AG20443 (cell line): ENCODE measurements at places on chromosomes 2 and 18.

DNA sequence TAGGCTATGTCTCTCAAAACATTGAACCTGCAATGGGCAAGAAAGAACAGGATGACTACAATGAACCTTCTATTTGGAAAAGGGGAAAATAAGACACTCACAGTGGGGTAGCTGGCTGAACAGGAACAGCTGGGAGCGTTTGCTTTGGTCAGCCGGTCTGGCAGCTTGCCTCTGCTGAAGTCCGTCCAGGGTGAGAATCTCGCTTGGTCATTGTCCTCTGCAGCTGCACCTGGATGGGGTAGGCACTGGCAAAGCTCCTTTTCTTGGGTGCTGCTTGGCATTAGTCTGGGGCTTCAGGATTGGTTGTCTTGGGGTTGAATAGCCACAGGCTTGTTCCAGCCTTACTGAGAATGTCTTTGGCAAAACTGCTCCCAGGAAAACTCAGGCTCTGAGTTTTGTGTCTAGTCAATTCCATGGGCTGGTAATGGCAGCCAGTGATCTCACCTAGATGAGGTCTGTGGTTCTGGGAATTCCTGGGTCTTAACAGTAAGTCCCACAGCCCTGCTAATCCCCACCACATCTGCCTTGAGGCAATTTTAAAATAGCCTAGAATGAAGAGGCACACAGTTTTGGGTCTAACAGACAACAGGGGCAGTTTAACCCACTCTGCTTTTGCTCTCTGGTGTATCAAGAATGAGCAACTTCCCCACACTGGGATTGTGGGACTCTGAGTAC is 13.4 kb downstream of the NEDD4L start:
- no peak for DNase-seq

DNA sequence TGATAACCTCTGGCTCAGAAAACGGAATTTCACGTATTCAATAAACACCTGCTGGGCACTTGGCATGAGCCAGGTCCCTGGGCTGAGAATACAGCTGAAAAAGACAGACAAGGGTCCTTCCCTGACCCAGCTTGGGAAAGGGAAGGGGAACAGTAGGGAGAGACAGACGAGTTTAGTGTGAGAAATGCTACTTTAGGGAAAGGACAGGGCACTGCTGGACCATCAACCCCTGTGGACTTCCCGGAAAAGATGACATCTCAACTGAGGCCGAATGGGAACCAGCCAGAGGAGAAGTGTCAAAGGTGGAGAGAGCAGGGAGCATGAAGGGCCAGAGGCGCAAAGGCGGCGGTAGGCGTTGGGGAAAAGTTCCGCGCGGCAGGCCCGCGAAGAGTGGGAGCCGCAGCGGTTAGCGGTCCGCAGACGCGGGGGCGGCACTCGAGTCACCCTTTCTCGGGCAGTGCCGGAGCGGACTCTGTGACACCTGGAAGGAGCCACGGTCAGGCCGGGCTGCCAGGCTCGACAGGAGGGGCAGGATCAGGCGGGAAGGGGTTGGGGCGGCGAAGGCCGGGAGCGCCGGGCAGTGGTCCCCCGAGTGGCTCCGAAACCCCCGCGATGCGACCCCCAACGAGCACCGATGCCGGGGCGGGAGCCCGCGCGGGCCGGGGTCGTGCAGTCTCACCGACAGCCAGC is 519 bp downstream of the TEX261 start:
- DNase-seq: peak; percentile 49

DNA sequence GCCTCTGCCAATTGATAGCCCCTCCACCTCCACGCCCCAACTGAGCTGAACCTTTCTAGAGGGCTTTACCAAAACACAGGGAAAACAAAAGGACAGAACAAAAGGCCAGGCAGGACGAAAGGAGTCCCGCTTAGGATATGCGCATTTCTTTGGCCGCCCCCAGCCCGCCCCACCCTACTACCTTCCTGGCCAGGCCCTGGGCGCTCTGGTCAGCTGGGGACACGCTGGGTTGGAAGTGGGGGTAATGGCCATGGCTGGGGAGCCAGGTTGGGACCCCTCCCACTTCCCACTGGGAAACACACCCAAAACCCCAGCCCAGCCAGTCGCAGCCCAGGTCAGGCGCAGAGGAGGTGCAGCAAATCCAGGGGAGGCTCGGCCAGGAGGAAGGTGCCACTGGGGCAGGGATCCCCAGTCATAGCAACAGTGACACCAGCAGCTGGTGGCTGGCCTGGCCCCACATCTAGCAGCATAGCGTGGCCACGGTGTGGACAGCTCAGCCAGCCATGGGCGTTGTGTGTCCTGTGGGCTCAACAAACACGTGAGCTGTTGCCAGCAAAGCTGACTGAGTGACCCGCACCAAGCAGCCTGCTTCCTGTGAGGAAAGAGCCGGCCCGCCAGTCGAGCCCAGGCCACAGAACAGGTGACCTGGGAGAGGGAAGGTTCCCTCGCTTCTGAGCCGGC is 24.6 kb upstream of the B3GNT7 start:
- DNase-seq: no peak

GRCh38 chr18:54479365-54479764 is 111.7 kb upstream of the DYNAP start:
- DNase-seq: no peak

DNA sequence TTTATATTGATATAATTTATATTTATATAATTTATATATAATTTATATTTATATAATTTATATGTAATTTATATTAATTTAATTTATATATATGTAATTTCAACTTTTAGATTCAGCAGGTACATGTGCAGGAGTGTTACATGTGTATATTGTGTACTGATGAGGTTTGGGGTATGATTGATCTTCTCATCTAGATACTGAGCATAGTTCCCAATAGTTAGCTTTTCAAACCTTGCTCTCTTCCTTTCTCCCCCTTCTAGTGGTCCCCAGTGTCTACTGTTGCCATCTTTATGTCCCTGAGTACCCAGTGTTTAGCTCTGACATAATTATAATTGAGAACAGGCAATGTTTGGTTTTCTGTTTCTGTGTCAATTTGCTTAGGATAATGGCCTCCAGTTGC is 1335.3 kb upstream of the CDH2 start:
- DNase-seq: no peak

DNA sequence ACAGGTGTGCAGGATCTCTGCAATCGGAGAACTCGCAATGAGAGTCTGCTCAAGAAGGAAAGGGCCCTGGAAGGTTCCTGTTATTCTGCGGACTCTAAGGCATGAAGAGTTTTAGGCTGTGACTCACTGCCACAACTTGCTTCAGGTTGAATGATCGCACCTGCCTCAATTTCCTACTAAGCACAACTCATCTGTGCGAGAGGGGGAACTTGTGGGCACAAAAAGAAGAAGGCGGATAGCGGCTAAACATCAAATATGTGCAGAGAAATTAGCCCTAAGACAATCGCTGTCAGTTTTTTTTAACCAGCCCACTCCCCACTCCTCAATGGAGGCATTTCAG is 14.0 kb upstream of the CREG2 start:
- no peak for DNase-seq

- DNase-seq: no peak
Measured at GRCh38 chr2:217553679-217554078, 449.1 kb downstream of the TNS1 start.

- peak; percentile 70 for DNase-seq
Measured at GRCh38 chr2:235494716-235495372, 1.0 kb downstream of the AGAP1 start.

DNA sequence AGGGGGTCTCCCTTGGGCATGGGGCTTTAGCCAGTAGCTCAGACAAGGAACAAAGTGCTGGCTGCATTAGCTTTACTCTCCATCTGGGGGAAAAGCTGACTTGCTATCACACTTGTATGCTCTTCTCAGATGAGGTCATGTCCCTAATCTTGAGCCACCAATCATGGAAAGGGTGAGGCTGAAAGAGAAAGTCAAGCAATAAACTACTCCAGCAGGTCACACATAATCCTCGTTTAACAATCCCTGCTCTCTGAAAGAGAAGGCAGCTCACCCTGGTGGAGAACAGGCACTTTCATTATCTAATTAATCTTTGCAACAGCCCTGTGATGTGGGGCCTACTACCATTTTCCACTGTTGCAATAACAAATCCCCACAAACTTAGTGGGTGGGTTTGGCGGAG is 129.7 kb upstream of the CAPN13 start:
- DNase-seq: no peak

- DNase-seq: no peak
Measured at GRCh38 chr2:38375696-38376345, 1.3 kb downstream of the ATL2 start.

GRCh38 chr2:224865016-224865415 is 148.9 kb upstream of the CCDC195 start:
- peak; percentile 49 for DNase-seq

DNA sequence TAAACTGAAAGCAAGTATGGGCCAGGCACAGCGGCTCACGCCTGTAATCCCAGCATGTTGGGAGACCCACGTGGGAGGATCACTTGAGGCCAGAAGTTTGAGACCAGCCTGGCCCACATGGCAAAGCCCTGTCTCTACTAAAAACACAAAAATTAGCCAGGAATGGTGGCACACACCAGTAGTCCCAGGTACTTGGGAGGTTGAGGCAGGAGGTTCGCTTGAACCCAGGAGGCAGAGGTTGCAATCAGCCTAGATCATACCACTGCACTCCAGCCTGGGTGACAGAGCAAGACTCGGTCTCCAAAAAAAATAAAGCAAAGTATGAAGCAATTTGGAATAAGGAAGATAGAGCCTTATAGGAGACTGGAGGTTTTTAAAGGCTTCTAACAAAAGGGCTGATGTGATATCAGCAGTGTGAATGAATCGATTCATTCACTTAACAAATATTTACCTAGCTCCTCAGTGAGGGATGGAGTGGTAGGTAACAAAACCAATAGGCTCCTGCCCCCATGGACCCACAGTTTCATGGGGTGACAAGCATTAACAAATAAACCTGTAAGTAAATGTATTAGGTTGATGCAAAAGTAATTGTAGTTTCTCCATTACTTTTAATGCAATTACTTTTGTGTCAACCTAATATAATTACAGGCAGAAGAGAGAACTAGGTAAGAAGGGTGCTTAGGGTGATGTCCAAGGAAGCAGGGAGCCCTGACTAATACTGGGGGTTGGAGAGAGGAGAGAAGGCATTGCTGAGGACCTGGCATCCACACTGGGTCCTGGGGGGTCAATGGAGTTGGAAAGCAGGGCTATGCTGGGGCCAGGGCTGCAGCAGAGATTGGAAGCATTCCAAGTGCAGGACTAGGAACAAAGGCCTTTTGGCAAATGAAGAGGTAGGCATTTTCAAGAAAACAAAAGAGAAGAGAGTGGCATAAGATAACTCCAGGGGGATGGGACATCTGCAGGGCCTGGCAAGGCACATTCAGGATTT is 195.4 kb upstream of the ARL4C start:
- DNase-seq: no peak

- DNase-seq: no peak
Measured at GRCh38 chr2:49355611-49356010, 201.3 kb upstream of the FSHR start.

GRCh38 chr2:14126846-14127245 is 505.7 kb upstream of the LRATD1 start:
- DNase-seq: no peak

DNA sequence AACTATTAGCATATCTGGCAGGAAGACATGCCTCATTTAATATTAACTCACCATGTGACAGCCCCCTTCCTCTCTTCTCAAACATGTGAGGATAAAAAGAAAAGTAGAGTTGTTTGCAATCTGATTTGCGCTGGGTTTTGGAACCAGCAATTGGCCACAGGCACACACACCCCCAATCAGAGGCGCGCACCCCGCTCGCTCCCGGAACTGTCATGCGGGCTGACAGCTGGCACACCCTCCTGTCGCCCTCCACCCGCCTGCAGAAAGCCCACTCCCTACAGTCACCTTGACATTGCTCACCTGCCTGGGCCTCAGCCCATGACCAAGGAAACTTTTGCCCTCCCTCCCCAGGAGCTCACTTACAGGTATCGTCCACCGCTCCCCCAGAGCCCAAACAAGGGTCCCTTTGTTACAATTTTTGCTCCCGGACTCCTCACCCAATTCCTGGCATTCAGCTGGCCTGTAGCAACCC is 1.1 kb downstream of the COBLL1 start:
- DNase-seq: peak; percentile 45

DNA sequence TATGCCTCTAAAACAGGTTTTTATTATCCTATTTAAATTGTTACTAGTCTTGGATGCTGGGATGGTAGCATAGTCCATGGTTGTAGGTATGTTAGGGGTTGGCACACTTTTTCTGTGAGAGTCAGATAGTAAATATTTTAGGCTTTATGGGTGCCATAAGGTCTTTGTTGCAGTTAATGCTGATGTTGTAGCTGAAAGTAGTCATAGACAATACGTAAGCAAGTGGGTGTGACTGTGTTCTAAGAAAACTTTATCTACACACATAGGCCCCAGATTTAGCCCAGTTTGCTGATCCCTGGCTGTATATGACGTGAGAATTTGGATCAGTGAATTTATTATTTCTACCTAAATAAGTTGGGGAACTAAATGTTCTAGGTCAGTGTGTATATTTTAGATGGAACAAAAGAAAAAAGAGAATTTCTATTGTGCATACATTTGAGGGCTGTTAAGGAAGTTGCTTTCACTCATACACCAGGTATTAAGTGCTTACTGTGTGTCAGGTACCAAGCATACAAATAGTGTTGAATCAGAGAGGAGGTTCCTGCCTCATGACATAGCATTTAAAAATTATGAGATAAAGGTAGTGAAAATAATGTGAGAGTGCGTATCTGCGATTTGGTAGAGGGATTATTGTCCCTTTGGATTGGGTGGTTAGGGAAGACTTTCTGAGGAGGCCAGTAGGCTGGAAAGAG is 39.4 kb downstream of the AGFG1 start:
- DNase-seq: no peak

GRCh38 chr2:71702971-71703898 is 249.9 kb downstream of the DYSF start:
- DNase-seq: no peak

DNA sequence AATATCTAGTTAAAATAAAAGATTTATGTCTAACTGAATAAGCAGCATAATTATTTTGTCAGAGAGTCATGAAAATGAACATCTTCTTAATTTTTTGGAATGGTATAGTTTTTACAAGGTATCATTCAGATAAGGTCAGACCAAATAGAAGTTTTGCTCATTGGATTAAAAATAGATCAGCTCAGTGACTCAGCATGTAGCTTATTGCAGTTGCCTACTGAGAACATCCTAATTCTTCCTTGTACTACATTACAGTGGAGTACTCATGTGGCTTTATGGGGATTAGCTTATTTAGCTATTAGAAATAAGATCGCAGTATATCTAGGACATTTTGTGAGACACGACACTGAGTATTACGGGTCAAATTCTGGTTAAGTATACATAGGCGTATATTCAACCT is 38.2 kb upstream of the PPM1B start:
- peak; percentile 42 for DNase-seq

DNA sequence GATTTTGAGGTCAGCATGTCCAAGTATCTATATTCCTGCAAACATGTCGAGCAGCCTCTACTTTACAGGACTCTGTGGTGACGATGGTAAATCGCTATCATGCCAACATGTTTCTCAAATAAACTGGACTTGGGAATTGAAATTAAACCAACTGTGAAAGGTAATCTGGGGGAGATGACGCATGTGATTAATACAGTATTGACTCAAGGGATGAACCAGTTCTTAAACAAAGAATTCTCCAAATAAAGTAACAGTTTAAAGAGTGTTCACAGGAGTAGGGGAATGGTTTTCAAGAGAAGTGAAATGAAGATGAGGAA is 54.3 kb downstream of the THUMPD2 start:
- DNase-seq: no peak

GRCh38 chr2:55268907-55269644 is at the start of gene MTIF2:
MTIF2 (minus strand) TSS chr2:55269231; CDS start chr2:55263858, 5,373 bp downstream.
- DNase-seq: peak; percentile 96
